ENCODE measurements at places on chromosomes 5 and 9. TPM values are rescaled to one million over a fixed set of nuclear protein-coding genes. Genes with fewer than 3 reads are reported as not detected.

Gene GADD45G
- 5.5 TPM for total RNA-seq

DNA sequence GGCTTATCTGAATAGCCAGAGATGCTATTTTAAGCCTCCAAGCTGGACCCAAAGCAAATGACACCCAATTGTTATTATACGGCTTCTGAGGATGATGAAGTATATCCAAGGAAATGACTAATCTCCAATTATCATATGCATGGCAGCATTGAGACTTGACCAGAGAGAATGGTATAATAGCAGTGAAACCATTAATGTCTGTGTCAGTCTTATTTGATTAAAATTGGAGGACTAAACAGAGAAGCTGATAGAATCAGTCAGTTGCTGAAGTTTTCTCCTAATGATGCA lies 200.5 kb downstream of the EFNA5 start:
- H3K27me3 ChIP-seq = no peaks in the 10 kb centered on the region
- H3K4me1 ChIP-seq = no peaks in the 10 kb centered on the region
- no peak overlapping the region for H3K27ac ChIP-seq
- no peaks in the 10 kb centered on the region for H3K36me3 ChIP-seq
- no peak for DNase-seq
- no peak overlapping the region for H3K4me3 ChIP-seq

Gene FRRS1L
- 0.51 TPM for total RNA-seq

GRCh38 chr5:153520952-153521351 lies 30.5 kb downstream of the GRIA1 start:
- no peaks in the 10 kb centered on the region for H3K27me3 ChIP-seq
- no peak for DNase-seq
- no peak overlapping the region for H3K27ac ChIP-seq
- H3K4me1 ChIP-seq = no peaks in the 10 kb centered on the region

DNA sequence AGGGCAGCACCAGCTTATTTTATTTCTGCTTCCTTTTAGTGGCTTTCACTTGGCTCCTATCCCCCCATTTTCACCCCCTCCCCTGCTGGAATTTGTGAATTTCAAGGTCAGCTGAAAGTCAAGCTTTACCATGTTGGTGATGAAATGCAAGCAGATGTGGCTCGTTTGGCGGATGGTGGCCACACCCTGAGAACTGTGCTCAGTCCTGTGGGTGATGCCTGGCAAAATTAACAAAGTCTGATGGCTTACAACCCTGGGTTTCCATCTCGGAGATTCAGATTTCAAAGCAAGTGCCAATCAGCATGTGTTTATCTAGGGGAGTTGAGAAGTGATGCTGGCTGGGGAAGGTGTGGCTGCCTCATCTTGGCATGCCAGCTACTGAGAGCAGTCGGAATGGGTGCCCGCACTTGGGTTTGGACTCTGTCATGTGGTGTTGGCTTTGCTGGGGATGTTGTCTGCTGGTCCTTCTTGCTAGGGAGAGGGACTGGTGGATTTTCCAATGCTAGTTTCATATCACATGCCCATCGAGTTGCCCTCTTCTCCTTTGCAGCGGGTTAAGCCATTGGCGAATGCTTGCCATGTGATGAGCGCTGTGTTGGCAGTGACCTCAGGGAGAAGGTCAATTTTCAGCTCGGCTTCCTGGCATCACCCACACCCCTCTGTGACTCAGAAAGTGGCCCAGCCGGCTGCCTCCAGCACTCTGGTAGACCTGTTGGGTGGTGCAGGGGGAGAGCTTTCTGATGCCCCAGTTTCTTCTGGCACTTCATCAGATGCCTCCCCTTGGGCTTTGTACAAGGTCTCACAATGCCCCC lies 77.0 kb upstream of the PITX1 start:
- no peak for DNase-seq
- H3K27ac ChIP-seq = no peak overlapping the region
- H3K4me3 ChIP-seq = no peak overlapping the region
- no peaks in the 10 kb centered on the region for H3K27me3 ChIP-seq
- H3K36me3 ChIP-seq = no peaks in the 10 kb centered on the region

Gene ARSI
- 0.33 TPM for total RNA-seq

Gene C1QTNF3
- total RNA-seq = 3.1 TPM

DNA sequence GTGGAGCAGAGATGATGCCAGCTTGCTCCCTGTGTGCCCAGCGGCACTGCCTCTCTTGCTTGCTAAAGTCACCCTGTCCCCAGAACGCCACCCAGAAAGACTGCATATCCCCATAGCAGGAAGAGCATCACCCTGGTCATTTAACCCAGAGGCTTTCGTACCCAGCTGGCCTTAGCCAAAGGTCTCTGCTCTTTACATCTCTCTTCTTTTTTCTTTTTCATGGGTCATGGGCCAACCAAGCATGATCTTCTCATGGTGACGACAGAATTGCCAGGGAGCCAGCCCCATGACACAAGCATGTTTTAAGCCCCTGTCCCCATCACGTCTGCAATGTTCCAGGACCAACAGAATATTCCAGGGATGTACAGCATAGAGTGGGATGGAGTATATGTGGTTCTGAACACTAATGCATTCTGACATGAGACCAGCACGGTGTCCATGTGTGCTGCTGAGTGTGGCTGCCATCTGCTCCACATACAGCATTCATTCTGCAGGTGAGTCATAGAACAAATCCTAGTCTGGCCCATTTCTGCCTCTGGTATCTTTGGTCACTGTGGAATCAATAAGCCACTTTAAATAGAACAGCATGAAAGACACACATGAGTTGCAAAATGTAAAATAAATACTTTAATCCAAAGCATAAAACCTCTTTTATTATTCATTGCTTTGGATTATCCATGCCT lies 203.0 kb downstream of the MED10 start:
- no peaks in the 10 kb centered on the region for H3K4me1 ChIP-seq
- H3K27ac ChIP-seq = no peak overlapping the region
- H3K36me3 ChIP-seq = no peaks in the 10 kb centered on the region
- H3K27me3 ChIP-seq = no peaks in the 10 kb centered on the region
- H3K4me3 ChIP-seq = no peak overlapping the region

DNA sequence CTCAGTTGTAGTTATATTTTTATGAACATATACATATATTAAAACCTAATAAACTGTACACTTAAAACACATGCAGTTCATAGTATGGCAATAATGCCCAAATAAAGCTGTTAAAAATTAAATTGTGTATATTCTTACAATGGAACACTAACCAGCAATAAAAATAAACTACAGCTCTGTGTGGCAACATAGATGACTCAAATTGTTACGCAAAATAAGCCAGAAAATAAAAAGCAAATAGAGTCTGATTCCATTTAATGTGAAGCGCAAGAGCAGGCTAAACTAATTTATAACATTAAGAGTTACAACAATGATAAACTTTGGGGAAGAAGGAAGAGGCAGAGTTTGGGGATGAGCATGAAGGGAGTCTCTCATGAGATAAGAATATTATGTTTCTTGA lies 597.3 kb downstream of the TLE1 start:
- no peaks in the 10 kb centered on the region for H3K4me1 ChIP-seq
- no peak for DNase-seq
- H3K36me3 ChIP-seq = no peaks in the 10 kb centered on the region
- H3K27me3 ChIP-seq = no peaks in the 10 kb centered on the region

Gene GDNF
- total RNA-seq = not detected

DNA sequence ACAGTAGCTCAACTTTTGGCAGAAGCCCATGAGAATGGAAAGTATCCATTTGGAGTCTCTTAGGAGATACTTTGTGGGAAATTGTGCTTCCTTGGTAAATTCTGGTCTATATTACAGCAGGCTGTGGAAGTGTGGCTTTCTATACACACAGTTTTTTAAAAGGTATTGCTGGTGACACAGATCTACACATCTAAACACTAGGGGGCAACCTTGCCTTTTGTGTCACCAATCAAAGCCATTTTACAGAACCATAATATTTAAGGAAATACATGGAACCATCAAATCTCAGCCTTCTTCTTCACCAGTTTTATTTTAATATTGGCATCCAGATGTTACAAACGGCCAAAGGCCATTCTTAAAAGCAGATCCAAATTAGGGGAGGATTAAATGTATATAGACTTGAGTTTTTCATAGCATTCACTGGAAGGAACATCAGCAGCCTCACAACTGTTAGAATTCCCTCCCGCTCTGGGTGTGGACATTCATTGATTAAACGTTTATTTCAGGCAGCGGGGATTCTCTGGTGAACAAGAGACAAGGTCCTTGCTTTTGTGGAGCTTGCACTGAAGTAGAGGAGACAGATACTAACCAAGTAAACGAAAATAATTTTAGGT lies 132.4 kb upstream of the EPB41L4A start:
- H3K4me1 ChIP-seq = no peaks in the 10 kb centered on the region
- no peaks in the 10 kb centered on the region for H3K36me3 ChIP-seq
- H3K4me3 ChIP-seq = no peak overlapping the region
- H3K27ac ChIP-seq = no peak overlapping the region

- H3K27ac ChIP-seq = no peak overlapping the region
- peaks cover 25% of the 10 kb centered on the region for H3K4me1 ChIP-seq
- H3K36me3 ChIP-seq = no peaks in the 10 kb centered on the region
- no peak for DNase-seq
- H3K27me3 ChIP-seq = no peaks in the 10 kb centered on the region
Observed at GRCh38 chr5:53473633-53474032, 6.8 kb upstream of the FST start.

Gene SCGB3A2
- not detected for total RNA-seq

Gene N4BP3
- total RNA-seq = 0.08 TPM

DNA sequence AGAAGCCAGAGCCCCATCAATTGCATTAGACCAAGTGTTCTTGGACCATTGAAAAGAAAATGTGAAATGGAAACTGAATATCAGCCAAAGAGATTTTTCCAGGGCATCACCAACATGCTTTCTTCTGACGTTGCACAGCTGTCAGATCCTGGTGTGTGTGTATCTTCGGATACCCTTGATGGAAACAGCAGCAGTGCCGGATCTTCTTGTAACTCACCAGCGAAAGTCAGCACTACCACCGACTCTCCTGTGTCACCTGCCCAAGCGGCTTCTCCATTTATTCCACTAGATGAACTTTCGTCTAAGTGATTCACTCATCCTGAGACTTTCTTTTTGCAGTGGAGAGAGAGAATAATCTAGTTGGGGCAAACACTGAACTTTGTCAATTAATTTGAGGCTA lies 75.7 kb downstream of the PIP5K1B start:
- H3K4me1 ChIP-seq = peaks cover 32% of the 10 kb centered on the region
- peak overlapping the region; percentile 87 for H3K27ac ChIP-seq
- no peaks in the 10 kb centered on the region for H3K36me3 ChIP-seq
- H3K27me3 ChIP-seq = no peaks in the 10 kb centered on the region
- H3K4me3 ChIP-seq = peak overlapping the region; percentile 92
- DNase-seq = no peak

- DNase-seq = no peak
- no peak overlapping the region for H3K27ac ChIP-seq
- H3K4me1 ChIP-seq = no peaks in the 10 kb centered on the region
- no peaks in the 10 kb centered on the region for H3K36me3 ChIP-seq
Observed at GRCh38 chr5:97576956-97577355, 393.9 kb upstream of the RIOK2 start.

GRCh38 chr9:78397045-78397444 lies 100.1 kb downstream of the PSAT1 start:
- no peaks in the 10 kb centered on the region for H3K27me3 ChIP-seq
- no peak overlapping the region for H3K4me3 ChIP-seq
- H3K27ac ChIP-seq = no peak overlapping the region
- no peaks in the 10 kb centered on the region for H3K36me3 ChIP-seq
- no peak for DNase-seq

Gene FGD3
- total RNA-seq = 6.2 TPM

Gene ITGA1
- 187 TPM for total RNA-seq

Gene OTULINL
- 2.3 TPM for total RNA-seq

GRCh38 chr5:86807046-86808031 lies 189.6 kb downstream of the COX7C start:
- no peak for DNase-seq
- no peaks in the 10 kb centered on the region for H3K4me1 ChIP-seq
- H3K4me3 ChIP-seq = no peak overlapping the region
- H3K27ac ChIP-seq = no peak overlapping the region
- H3K27me3 ChIP-seq = no peaks in the 10 kb centered on the region

- H3K4me1 ChIP-seq = no peaks in the 10 kb centered on the region
- DNase-seq = no peak
- no peak overlapping the region for H3K27ac ChIP-seq
- no peak overlapping the region for H3K4me3 ChIP-seq
- no peaks in the 10 kb centered on the region for H3K36me3 ChIP-seq
- H3K27me3 ChIP-seq = no peaks in the 10 kb centered on the region
Observed at GRCh38 chr5:92435781-92436180, 1052.7 kb upstream of the ARRDC3 start.

- DNase-seq = no peak
- H3K27ac ChIP-seq = no peak overlapping the region
- no peaks in the 10 kb centered on the region for H3K4me1 ChIP-seq
- H3K4me3 ChIP-seq = no peak overlapping the region
- no peaks in the 10 kb centered on the region for H3K36me3 ChIP-seq
Observed at GRCh38 chr5:181086026-181086883, 44.7 kb downstream of the OR2V1 start.

GRCh38 chr5:134563962-134564361 lies 38.5 kb downstream of the JADE2 start:
- H3K36me3 ChIP-seq = peaks cover 11% of the 10 kb centered on the region
- no peaks in the 10 kb centered on the region for H3K27me3 ChIP-seq
- DNase-seq = no peak
- peaks cover 19% of the 10 kb centered on the region for H3K4me1 ChIP-seq

DNA sequence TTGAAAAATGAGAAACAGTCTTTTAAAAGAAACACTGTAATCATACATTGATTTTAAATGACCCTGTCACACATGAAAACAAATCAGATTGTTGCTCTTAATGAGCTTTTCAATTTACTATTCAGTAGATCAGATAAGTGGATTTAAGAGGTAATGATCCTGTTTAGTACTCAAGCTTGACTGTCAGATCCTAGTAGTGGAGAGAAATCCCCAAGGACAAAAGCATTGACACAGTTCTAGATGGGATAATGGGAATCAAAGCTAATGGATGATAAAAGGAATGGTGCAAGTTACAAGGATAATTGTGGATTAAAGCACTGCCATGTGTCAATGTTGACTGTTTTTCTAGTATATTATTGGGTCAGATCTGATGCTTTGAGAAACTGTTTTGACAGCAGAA lies 142.3 kb upstream of the TLX3 start:
- no peaks in the 10 kb centered on the region for H3K36me3 ChIP-seq
- no peak for DNase-seq
- H3K4me3 ChIP-seq = no peak overlapping the region
- H3K4me1 ChIP-seq = no peaks in the 10 kb centered on the region
- no peaks in the 10 kb centered on the region for H3K27me3 ChIP-seq

DNA sequence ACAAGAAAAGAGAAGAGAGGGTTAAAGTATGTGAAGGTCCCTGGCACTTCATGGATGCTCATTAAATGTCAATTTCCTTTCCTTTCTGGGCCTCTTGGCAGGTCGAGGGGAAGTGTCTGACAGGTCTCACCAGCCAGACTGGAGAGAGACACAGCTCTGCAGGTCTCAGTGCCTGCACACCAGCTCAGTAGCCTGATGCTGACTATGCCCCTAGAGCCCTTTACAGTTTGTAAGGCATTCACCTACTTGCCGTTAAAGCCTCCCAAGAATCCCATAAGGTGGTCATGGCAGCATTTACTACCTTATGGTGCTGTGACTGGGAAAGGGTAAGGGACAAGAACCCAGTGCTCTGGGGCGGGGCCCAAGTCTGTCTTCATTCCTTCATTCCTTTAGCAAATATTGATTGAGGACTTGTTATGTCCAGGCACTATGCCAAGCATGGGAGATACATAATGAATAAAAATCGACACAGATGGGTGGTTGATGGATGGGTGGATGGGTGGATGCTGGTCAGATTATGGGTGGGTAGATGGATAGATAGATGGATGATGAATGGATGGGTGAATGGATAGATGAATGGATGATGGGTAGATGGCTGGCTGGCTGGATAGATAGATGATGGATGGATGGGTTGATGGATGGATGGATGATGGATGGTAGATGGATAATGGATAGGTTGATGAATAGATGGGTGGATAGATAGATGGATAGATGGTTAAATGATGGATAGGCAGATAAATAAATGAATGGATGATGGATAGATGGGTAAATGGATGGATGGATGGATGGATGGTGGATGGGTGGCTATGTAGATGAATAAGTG lies 21.3 kb upstream of the KIF12 start:
- no peaks in the 10 kb centered on the region for H3K36me3 ChIP-seq
- H3K4me1 ChIP-seq = peaks cover 42% of the 10 kb centered on the region
- no peak overlapping the region for H3K4me3 ChIP-seq

Data from liver (tissue), 10 donors.